ENCODE measurements at places on chromosomes 3 and 15.

GRCh38 chr3:109563149-109563548 lies 225.8 kb upstream of the DPPA4 start:
- no peak for DNase-seq

- DNase-seq: no peak
These were observed 104.0 kb upstream of the SMAD3 start for GRCh38 chr15:66961407-66961884.

DNA sequence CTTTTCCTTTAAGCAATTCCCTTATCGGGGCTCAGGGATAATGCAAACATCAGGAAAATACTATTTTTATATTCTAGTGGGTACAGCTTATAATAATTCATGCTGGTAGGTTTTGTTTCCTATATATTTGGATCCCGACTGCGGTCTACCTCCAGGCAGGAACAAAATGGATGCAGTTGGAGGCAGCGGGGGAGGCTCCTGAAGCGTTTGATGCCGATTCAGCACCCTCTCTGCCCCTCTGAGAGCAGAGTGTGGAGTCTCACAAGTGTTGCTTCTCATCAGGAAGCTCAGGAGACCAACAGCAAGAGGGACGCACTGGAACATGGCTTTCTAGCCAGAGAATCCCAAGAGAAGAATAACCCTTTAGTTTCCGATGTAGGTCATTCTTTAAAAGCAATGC lies 104.9 kb downstream of the RORA start:
- DNase-seq: no peak

DNA sequence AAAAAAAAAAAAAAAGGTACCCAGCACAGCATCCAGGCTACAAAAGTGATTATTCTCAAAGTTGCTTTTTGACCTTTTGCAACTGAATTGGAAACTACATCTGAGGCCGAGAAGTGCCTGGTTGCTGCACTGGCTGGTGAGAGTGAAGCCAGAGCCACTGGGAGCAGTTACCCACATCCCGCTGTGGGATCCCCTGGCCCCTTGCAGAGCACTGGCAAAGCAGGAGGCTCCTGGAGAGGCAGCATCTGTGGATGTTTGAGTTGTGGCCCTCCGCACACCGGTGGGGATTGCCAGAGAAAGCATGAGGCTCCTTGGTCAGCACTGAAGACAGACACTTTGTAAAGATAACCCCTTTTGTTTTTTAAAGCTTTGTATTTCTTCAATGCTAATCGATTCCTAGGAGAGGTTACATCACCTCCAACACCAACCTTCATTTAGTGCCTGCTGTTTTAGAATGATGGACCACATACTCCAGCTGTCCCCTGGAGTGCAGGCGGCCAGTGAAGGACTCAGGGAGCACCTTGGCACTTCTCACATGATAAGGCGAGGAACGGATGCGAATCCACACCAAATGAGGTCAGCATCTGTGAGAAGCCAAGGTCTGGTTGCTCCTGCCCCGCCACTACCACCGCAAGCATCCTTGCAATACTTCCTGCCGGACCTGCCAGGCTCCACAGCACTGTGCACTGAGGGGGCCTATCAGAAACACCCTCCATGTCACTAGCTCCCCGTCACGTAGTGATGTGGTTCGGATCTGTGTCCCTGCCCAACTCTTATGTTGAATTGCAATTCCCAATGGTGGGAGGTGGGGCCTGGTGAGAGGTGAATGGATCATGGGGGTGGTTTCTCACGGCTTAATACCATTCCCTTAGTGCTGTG lies 256.5 kb downstream of the GABRB3 start:
- no peak for DNase-seq

DNA sequence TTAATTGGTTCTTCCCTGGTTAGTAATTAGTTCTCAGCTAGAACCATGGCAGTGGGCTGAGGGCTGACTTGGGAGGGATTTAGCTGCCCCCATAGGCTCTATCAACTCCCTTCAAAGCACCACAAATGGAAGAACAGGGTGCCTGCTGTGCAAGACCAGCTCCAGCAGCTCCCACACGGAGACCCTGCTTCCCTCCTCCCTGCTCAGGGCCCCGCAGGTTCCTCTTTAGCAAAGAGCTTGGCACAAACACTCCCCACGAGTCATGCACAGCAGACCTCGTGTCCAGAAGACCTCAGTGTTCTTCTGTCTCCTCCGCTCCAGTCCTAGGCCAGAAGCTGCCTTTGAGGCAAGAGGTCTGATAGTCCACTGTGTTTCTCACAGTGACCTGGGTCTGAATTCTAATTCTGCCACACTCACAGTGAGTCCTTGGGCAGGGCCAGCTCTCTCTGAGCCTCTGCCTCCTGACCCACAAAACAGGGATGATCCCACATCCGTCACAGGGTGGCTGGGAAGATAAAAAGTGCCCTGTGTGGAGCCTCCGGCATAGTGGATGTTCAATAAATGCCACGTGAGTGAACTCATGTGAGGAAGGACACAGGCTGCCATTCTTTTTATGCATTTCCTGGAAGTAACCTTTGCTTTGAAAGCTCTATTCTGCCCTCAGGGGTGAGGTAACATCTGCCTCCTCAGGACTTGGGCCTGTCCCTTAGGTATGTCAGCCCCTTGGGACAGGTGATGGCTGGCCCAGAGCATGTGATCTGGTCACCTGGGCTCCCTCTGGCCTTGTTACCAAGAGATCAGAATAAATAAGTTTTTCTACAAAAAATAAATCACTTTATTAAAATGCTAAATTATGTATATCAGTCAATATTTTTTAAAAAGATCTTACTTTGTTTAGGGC lies 7.6 kb downstream of the RAB6B start:
- no peak for DNase-seq

DNA sequence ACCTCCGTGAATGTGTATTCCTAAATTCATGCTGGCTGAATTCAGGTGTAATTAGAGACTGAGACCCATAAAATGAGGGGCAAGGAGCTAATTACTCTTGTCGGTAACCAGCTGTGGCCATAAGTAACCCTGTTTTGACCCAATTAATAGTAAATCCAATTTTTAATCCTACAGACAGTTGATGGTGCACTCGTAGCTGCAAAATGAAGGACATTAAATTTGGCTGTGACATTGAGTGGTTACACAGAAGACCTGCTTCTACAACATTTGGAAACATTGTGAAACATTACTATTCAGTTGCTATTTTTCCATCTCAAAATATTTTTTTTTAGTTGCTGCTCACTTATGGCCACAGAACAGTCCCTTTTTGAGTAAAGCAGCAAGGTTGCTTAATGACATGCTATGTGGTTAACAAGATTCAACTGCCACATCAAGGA lies 33.0 kb downstream of the MBNL1 start:
- no peak for DNase-seq

GRCh38 chr3:71504250-71505036 lies 79.1 kb downstream of the FOXP1 start:
- peak; percentile 33 for DNase-seq

GRCh38 chr15:77506311-77507142 lies 85.8 kb downstream of the HMG20A start:
- DNase-seq: no peak

DNA sequence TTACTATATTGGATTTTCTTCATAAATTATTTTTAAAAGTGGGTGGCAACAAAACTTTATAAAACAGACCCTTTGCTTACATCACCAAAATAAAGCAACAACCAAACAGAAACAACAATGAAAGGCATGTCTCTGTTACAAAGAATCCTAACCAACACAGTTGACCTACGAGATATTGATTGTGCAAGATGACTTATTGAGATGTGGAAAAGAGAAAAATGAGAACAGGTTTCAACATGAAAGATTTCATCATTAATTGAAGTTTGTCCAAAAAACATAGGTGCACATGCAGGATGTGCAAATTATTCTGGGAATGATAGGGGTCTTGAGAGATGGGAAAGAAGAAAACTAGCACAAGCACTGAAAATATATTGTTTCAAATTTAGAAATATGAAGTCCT lies 9.0 kb downstream of the GMNC start:
- no peak for DNase-seq

- DNase-seq: no peak
These were observed 252.6 kb downstream of the PLCL2 start for GRCh38 chr3:17137321-17137826.
